Stimulated activated CD4-positive, alpha-beta T cell treated with anti-CD3 and anti-CD28 coated beads, TNF-alpha, amount 100 ng/mL, for 1 hour (primary cell): ENCODE measurements at places on chromosomes 1 and 21.
A peak's percentile ranks its signal among the peaks of the same experiment; 100 is the strongest.

DNA sequence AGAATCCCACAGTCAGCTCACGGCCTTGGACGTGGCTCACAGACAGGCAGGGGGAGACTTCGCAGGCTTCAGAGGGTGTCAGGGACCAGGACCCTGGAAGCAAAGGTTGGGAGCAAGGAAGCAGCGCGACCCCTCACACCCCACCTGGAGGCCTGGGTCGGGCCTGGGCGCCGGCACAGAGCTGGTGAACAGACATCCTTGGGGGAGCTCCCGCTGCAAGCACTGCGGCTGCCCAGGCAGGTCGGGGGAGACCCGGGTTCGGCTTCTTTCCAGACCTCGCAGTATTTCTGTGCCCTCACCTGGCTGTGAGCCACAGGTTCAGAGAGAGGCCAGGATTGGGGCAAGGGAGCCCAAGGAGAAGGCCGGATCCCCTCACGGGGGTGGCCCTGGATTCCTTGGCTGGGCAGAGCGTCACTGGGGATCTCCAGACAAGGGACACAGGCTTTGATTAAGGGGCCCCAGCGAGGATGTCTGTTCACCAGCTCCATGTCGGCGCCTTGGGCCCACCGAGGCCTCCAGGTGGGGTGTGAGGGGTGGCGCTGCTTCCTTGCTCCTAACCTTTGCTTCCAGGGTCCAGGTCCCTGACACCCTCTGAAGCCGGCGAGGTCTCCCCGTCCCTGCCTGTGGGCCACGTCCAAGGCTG is 37.9 kb upstream of the TSPEAR start:
- no peak for DNase-seq

- DNase-seq: no peak
Measured at GRCh38 chr21:35696644-35697043, 363.7 kb downstream of the SETD4 start.

DNA sequence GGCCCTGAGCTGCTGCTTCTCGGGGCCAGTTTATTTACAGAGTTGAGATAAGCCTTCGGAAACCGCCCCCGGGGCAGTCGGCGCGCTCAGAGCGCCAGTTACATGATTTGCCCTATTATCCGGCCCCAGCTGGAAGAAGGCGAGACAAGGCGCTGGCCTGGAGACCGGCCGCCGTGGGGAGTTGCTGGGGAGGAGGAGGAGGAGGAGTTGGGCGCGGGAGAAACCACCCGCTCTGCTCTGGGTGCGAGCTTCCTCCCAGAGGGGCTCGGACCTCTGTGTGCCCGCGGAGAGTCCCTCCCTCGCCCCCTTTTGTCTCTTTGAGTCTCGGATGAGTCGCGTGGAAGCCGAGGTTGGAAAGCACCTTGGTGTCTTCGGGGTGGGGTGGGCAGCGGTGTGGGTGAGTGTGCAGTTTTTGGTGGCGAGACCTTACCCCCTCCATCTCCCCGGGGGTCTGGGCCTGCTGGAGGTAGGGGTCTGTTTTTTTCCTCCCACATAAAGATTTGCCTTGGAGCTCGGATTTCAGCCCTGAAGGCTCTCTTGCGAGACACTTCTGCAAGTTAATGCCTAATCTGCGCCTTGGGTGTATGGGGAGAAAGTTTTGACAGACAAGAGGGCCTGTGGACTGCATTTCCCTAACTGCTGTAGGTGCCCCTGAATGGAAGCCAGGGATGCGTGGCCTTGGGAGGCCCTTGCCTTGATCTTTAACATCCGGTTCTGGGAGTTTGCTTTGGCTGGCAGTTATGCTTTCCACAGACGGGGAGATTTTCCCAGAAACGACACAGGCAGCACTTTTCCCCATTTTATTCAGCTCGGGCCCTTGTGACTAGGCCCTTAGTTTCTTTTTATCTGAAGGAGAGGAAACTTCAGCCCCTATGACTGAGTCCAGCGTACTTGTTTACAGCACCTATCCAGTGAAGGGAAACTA is 80.0 kb downstream of the NDUFS5 start:
- DNase-seq: no peak

- no peak for DNase-seq
Measured at GRCh38 chr1:198809247-198809646, 170.4 kb downstream of the PTPRC start.

DNA sequence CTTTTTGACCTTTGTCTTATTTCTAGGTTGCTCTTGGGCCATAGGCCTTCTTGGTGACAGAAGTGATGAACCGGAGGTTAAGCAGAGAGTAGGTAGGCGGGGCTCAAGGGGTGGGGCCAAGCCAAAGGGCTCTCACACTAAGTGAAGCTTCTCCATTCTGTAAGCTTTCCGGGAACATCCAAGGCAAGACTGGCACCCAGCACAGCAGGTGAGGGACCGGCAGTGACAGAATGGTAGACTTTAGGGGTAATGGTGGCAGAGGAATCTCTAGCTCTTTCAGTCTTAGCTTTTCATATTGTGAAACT is at the start of gene TNFAIP8L2:
Gene TNFAIP8L2, plus strand, starts transcription at position 135 of the 305 bp plus-strand sequence. CDS start 2,049 bp downstream, outside the sequence.
- peak; percentile 66 for DNase-seq

DNA sequence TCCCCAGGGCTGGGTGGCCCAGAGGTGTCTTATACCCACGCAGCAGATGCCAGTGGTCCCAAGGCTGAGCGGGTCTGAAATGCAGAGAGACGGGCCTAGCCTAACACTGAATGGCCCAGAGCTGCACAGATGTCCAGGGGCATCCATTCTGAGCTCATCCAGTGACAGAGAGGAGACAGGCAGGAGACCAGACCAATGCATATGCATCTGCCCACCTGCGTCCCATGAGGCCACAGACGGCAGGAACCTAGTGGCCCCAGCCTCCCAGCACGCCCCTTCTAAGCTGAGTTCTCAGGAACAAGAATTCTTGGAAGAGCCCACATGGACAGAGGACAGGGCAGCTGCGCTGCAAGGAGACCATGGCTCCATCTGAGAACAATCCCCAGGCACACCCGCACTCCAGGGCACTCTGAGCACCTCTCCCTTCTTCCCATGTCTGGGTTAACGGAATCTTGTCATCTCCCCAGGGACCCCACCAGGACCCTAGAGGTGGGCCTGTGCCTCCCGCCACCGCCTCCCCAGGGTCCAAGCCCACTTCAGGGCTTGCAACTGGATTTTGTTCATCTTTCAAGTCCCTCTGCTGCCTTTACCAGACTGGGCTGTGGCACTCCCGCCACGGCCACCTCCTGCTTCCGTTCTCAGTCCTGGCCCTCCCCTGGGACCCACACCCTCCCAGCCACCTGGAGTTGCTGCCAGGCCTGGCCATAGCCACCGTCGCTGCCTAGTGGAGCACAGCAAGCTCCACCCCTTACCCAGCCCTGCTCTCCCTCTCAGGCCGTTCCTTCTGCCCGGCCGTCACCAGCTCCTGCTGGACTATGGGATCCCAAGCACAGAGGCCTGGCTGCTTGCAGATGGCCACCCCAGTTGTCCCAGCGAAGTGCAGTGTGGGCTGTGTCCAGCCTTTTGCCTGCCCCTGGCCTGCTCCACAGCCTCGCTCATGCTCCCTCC is 3.3 kb downstream of the WNT3A start:
- DNase-seq: no peak
